Glutamatergic neuron (in vitro differentiated cells): ENCODE measurements at places on chromosomes 3 and 15.

- DNase-seq, result no peak
Measured at GRCh38 chr3:145490088-145491048, 670.6 kb downstream of the PLOD2 start.

- DNase-seq, result no peak
Measured at GRCh38 chr15:31333119-31333518, 6.5 kb downstream of the KLF13 start.

- DNase-seq, result no peak
Measured at GRCh38 chr3:190677001-190677400, 163.1 kb downstream of the IL1RAP start.

DNA sequence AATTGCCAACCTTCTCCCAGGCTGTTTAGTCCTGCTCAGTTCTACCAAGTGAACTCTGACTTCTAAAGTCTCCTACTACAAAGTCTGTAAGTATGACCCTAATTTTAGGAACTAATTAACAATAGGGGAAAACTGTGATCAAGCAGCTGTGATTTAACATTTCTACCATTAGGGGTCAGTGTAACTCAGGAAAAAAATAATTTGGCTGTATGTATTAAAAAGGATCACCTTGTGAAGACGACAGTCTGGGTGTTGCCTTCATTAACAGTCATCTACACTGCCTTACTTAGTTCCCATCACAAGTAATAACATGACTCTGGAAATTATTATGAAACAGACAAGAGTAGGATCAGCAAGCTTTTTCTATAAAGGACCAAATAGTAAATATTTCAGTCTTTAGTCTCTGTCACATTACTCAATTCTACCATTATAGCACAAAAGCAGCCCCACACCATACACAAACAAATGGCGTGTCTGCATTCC, 4.2 kb upstream of the NPHP3 start:
- DNase-seq, result no peak

DNA sequence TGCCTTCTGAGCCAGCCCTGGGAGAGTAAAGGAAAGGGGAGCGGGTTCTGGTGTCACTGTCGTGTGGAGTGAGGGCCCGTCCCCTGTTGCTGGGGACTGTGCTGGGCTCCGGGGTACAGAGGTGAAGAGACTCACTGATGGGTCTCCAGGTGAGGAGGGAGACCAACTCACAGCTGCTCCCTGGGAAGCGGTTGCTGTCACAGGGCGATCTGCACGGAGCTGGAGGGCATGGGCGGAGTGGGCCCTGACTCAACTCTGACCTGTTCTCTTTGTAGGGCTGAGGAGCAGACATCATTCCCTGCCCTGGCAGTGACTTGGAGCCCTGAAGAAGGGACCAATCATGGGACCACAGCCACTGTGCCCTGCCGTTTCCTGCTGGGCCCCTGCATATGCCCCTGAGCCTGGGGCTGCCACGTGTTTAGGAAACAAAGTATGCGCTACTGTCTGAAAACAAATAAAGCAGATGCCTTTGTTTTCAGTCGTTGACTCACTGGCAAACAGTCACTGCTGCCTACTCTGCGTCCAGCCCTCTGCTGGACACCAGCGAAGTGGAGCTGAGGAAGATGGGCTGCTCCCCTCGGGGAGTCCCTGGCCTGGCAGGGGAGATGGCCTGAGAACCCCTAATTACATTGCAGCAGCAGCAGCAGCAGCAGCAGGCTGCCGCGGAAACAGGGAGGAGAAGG, 22.9 kb upstream of the PLXNA1 start:
- peak; percentile 26 for DNase-seq

- DNase-seq, result no peak
Measured at GRCh38 chr15:89379251-89379695, 44.6 kb upstream of the POLG start.

DNA sequence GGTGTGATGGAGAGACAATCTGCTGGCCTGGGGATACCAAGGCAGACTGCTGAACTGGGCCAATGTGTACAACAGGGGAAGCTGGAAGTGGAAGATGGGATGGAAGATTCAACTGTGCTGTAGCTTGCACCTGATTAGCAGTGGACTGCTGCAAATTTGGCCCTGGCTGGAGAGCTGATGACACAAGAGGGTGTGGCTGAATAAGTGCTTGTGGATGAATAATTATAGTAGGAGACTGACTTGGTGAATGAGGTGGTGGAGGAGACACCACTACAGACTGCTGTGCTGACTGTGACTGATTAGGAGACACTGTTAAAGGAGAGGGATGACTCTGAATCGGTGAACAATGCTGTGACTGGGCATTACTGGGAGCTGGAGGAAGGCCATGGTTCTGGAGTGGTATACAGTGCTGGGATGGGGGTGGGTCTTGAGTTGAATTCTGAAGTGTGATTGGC, 52.5 kb downstream of the PHC3 start:
- no peak for DNase-seq

- no peak for DNase-seq
Measured at GRCh38 chr3:72892081-72892775, 4.4 kb downstream of the GXYLT2 start.
